Activated gamma-delta T cell (primary cell): ENCODE measurements at places on chromosomes 3 and 15.

- no peak for DNase-seq
These were observed 71.1 kb upstream of the CCNL1 start for GRCh38 chr3:157231071-157231470.

DNA sequence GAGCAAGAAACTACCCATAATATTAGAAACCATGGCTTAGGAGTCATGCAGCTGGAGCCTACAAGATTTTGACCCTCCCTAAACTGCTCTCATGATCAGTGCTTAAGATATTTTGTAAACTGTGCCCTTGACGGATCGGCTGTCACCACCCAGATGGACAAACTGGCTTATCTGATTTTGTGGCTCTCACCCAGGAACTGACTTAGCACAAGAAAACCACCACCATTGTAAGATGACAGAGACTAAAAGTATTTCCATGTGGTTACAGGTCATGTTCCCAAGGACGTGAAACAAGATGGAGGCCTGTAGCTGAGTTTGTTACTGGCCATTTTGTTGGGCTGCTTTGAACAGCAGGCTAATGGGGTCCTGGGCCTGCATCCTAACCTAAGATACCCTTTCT is 940.9 kb downstream of the OTOL1 start:
- DNase-seq = no peak

GRCh38 chr3:38334142-38335055 is 12.2 kb upstream of the XYLB start:
- DNase-seq = no peak

DNA sequence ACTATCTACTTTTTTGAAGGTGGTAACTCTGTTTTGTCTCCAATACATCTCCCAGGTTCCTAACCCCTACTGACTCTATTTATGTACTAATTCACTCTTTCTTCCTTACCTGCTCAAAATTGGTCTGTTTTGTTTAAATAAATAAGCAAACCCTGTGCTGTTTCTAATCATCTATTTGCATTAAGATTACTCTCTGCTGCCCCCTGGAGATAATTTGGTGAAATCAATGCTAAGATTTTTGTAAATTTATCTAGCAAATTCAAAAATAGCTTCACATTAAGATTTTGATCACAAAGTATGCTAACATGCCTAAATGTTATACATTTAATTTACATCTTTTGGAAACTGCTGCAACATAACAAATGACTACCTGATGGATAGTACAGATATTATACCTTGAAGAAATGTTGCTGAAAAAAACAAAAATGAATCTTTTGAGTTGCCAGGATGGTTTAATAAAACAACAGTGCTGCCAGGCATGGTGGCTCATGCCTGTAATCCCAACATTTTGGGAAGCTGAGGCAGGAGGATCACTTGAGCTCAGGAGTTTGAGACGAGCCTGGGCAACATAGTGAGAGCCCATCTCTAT is 4.4 kb upstream of the CD200R1 start:
- no peak for DNase-seq

DNA sequence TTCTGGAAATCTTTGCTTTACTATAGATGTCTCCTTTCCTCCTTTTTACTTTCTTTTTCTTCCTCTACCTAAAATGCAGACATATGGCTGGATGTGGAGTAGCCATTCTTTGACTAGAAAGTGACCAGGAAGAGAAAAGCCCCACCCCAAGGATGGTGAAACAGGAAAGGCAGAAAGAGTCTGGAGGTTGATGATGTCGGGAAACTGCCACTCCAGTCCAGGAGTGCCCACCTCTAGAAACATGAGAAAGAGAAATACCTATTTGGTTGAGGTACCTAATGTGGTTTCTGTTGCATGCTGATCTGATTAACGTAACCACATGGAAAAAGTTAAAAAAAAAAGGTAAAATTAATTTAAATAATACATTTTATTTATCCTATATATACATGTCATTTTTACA is 55.2 kb upstream of the SSR3 start:
- DNase-seq = no peak

- DNase-seq = no peak
These were observed 275.6 kb downstream of the ZNF621 start for GRCh38 chr3:40800343-40800742.

GRCh38 chr3:124559846-124560574 is 170.2 kb upstream of the UMPS start:
- no peak for DNase-seq

DNA sequence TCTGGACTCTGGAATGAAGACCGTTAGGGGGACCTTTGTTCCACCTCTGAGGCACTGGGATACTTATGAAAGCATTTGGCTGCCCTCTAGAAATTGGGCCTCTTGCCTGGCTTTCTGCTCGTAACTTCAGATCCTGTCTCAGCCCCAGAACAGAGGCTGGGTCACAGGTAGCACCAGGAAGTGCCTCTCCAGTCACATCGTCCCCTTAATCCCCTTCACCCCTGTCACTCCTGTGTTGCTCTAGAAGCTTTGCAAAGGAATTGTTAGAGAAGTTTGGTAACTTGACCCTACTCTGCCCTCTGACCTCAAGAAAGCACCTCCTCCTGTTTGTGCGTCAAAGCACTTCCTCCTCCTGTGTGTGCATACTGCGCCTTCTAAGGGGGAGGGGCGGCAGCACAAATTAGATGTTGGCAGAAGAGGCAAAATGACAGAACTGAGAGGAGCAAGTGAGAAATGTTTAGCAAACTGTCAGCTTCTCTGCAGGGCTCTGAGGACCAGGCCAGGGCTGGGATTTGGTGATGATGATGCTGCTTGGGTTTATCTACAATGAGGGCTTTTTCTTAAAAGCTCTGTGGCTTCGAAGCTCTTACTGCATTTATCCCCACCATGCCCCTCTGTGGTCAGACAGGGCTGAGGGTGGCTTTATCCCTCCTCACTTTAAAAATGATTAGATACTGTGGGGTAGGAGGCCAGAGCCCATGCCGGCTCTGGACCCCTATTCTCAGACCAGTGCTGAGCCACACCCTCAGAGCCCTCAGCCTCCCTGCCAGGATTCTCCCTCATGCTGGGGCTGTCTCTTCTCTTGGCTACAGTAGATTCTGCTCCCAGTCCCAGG is 76.2 kb downstream of the LARS2 start:
- DNase-seq = no peak

GRCh38 chr3:46097691-46098241 is 70.5 kb upstream of the XCR1 start:
- no peak for DNase-seq

DNA sequence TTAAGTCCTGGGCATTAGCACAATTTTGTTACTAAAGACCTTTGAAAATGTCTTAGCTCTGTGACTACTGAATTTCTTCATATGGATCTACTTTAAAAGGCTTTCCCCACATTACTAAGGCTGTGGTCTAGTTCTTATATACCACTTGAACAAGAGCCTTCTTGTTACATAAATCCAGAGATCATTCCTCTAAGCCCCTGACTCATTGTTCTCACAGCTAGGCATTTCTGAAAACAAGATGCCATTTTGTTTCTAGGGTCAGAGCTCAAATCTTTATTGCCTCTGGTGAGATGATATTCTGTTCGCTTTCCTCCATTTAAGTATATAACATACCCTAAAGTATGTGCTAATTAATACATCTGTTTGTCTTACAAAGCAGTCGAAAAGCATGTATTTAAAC is 29.8 kb upstream of the LPP start:
- DNase-seq = no peak

DNA sequence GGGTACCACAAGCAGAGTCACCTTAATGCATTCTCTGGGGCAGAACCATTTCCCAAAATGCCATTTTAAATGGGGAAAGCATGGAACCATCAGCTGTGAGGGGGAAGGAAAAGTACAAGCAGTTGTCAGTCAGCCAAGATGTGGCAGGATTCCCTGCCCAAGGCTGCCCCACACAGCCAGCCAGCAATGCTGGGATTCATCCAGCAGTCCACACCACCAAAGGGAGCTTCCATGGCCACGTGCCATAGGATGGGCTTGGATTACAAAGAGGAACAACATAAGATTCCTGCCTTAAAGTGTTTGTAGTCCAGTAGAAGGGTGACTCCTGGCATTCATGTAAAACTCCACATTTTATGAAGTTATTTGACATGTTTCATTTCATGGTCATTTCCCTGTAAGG is 233.3 kb downstream of the SHOX2 start:
- DNase-seq = no peak

DNA sequence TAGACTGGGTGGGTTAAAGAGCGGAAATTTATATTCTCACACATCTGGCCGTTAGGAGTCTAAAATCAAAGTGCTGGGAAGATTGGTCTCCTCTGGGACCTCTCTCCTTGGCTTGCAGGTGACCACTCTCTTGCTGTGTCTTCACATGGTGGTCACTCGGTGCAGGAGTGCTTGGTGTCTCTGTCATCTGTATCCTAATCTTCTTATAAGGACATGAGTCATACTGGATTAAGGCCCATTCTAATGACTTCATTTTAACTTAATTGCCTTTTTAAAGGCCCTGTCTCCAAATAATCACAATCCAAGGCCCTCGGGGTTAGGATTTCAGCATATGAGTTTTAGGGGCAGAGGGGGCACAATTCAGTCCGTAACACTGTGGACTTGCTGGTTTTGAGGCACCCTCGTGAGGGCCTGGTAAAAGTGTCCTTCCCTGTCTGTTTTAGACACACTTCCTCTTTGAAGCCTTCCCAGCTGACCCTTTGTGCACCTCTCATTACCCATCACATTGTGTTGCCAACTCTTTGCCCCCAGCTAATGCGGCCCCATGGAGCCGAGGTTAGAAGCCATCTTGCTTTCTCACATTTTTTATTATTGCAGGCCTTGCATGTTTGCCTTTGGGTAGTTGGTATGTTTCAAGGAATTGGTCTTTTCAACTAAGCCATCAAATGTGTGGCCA is 3.2 kb downstream of the XYLB start:
- DNase-seq = no peak

GRCh38 chr15:67678089-67678488 is 135.6 kb downstream of the MAP2K5 start:
- no peak for DNase-seq

- no peak for DNase-seq
These were observed 57.0 kb upstream of the ZNF148 start for GRCh38 chr3:125431912-125432790.
